ENCODE measurements at places on chromosomes 12 and 14.

DNA sequence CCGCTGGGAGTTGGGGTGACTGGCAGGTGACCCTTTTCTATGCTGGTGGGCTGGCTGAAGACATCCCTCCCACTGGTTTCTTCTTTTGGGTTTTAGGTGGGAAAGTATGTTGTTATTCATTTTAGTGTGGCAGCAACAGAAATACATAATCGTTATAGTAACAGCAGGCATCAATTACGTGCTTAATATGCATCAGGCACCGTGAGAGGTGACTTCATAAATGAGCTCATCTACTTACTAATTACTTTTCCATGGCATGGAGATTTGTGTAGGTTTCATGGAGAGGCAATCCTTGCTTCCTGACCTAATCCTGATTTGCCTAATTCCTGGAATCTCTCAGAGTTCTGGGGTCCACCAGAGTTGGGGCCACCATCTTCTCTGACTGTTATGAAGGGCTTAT lies 13.4 kb upstream of the CELA1 start:
- DNase-seq: no peak

DNA sequence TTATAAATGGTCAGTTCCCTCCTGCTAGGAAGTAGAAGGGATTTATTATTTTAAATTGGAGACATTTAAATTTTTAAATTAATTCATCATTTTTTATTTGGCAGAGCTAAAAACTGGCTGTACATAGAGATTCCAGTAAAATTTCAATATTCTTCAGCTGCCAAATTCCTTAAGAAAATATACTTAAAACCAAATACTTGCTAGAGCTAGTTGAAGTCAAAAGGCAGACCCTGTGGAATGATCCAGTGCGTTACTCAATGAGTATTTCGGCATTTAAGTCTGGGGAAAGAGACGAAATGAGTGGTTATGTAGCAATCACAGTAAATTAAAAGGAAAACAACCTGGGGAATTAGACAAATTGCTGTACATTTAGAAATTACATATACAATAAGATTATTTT lies 1104.7 kb downstream of the SLC6A15 start:
- no peak for DNase-seq

DNA sequence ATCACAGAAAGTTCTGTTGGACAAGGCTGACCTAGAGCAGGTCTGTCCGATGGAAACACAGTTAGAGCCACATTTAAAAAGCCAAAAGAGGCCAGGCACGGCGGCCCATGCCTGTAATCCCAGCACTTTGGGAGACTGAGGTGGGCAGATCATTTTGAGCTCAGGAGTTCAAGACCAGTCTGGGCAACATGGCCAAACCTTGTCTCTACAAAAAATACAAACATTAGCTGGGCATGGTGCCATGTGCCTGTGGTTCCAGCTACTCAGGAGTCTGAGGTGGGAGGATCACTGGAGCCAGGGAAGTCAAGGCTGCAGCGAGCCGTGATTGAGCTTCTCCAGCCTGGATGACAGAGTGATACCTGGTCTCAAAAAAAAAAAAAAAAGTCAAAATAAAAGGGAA lies 14.9 kb downstream of the UBE3B start:
- no peak for DNase-seq

DNA sequence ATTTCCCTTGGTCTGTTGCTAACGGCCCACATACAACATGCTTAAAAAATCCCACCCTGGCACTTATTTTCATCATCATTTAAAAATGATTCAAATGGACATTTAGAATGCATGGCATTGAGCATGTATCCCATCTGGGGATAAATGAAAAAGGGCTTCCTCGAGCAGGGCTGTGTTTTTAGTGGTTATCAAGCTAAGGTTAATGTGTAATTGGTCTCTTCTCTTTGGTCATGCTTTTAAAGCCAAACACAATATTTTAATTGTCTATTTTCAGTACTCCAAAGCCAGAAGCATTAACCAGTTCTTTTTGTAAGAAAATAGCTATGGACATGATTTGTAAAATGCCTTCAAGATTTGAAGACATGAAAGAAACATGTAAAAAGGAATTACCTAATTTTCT lies 1.9 kb upstream of the TRHDE start:
- no peak for DNase-seq

- no peak for DNase-seq
Observed at GRCh38 chr12:132445884-132446632, 43.9 kb upstream of the FBRSL1 start.

GRCh38 chr14:103526247-103526913 lies 2.6 kb upstream of the TRMT61A start:
- DNase-seq: peak; percentile 78

DNA sequence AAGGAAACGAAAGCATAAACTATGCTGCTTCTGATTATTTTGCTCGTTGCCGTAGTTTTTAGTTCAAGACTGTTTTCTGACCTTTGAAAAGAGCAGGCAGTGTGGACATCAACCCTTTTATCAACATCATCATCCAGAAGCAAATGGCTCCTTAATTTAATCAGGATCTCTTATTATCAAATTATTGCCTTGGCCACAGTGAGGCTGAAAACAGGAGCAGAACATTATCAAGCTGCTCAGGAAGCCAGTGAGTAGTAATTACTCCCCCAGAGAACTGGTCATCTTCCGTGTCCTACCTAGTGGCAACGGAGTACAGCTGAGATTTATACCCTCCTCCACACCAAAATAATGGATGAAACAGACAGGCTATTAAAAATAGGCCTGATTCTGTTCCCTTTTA lies 2.2 kb upstream of the DIABLO start:
- no peak for DNase-seq

- DNase-seq: no peak
Observed at GRCh38 chr12:26204612-26205289, 9.4 kb downstream of the SSPN start.

Data from Kasumi-1 (cell line).